NCI-H446 treated with DMSO at 0.1 percent for 48 hours (cell line): ENCODE measurements at places on chromosomes 11 and 22.

- DNase-seq, result no peak
Observed at GRCh38 chr22:37164505-37164887, 14.8 kb upstream of the IL2RB start.

DNA sequence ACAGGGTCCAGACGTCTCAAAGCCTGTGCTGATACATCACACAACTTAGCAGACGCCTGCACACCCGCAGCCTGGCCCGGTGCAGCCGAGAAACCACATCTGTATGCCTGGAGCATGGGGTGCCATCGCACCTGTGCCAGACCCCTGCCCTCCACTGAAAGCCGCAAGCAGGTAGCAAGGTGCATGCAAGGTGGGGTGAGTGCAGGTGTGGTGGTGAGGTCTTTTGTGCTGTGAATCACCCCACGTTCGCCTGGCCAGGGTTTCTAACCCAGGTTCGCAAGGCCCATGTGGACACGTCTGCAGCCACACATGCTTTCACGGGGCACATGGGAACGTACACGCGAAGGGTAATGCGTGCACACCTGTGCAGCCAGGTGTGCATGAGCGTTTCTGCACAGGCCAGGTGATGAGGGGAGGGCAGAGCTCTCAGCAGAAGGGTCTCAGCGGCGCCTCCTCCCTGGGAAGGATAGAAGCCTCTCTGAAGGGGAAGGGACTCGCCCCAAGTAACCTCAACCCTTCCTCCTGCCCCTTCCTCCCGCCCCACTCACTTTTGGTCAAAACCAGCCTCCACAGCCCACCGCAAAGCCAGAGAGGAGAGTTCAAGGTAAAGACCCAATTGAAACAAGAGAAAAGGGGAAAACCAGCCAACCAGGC lies 19.5 kb downstream of the CBX7 start:
- DNase-seq, result no peak

DNA sequence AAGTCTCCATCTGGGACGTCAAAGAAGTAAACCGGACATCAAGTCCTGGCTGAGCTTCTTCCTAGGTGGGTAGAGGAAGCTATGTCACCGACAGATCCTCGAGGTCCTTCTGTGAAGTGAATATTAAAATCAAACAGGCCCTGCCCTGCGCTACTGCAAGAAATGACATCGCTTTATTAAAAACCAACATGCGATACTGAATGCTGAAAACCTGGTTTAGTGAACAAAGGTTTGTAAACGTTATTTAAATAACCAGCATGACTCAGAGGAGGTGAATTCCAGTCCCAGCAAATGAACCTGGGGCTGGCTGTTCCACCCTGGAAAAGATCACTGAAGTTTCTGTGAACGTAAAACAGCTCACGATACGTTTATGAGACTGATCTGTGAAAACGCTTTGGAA lies 645 bp downstream of the RTCB start:
- no peak for DNase-seq

GRCh38 chr11:8330404-8330803 lies 66.7 kb upstream of the LMO1 start:
- DNase-seq, result no peak

DNA sequence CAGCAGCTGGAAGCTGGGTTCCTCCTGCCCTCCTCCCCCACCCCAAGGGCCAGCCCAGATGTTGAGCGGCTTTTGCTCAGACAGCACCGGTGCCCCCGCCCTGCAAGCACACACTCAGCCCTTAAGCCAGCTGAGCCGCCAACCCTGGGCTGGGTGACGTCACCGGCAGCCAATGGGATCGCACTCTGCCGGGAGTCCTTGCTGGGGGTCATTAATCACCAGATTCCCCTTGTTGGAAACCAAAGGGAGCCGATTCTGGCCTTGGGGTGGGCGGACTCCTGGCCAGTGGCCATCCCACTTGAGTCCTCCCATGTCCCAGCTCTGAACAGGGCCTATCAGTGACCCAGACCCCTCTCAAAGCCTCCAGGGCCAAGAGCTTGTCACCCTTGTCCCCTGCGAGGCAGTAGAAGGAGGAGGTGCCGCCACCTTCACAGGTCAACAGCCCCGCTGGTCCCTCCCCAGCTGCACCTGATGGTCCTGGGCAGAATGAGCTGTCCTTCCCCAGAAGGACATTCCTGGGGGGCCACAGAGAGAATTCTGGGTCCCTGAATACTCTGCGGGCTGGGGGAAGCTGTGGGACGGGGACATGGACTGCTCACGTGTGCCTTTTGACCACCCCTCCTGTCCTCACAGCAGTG lies 7.4 kb downstream of the DUSP8 start:
- peak; percentile 21 for DNase-seq

DNA sequence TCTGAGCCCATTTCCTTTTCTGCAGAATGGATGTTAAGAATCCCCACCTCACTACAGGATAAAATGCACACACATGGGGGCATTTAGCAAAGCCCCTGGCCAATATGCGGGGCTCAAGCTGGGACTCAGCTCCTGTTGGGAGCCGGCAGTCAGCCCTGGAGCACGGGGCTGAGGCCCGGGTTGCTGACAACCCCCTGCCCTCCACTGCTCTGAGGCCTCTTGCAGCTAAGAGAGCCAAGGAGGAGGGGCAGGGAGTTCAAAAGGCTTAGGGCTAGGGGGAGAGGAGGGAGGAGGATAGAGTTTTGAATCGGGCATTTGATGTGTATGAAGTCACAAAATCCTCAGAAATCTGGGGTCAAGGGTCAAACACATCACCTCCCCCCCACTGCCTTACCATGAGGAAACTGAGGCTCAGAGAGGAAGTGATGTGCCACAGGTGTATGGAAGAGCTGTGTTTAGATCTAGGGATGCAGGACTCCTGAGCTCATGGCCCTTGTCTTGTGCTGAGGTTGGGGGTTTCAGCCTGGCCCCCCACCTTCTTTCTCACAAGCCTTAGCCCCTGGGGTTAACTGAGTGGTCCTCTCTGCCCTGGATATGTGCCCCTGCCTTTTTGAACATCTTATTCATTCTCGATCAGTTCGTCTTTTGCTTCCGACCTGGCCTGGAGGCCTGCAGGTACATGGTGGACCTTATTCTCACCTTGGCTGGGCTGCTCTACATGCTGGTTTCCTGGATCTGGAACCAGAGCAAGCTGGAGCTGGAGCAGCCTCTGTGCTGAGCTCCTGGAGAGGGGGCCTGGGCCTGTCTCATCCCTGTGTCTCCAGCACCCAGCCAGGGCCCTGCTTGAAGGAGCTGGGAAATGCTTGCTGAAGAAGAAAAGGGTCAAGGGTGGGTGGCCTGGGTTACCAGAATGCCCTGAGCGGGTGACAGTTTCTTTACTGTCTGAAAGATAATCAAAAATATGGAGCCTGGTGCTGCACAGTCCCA lies 80.3 kb downstream of the LRRC32 start:
- DNase-seq, result no peak

DNA sequence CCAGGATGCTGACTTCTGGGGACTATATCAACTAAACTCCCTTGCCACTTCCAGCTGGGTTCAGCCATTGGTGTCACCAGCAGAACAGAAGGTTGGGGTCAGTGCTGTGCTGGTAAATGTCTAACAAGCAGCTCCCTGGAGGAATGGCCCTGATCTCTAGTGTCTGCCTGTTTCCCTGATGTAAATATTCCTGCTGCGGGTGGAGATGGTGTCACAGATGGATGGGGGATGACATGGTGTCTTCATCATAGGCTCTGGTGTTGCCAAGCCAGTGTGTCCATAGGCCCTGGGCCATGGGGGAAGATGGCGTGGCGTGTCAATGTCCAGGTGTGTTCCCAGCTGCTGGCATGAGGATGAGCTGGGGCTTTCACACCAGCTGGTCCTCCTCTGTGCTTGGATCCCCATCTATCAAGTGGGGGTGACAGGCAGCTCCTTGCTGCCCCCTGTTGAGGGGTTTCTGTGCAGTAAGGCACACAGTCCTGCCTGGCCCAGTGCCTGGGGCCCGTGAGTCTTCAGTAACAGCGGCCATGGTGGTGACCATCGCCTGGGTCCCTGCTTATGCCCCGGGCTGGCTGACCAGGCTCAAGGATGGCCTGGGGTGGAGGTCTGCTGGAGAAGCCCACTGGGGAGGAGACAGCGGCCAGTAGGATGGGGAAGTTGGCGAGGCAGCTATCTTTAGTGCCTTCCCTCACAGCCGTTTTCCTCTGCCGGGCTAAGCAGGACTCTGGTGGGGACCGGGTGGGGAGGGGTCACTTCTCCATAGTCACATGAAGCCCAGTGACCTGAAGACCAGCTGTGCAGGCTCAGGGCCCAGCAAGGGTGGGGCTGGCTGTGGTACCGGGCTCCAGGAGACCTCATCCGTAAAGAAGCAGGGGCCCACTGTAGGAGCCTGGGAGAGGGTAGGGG lies 12.7 kb downstream of the RPL3 start:
- DNase-seq, result no peak

GRCh38 chr11:9664276-9665171 lies 647 bp downstream of the SWAP70 start:
- peak; percentile 6 for DNase-seq

GRCh38 chr11:4699697-4700435 lies 2.2 kb upstream of the OR51E2 start:
- no peak for DNase-seq

GRCh38 chr22:23207729-23208393 lies 27.6 kb downstream of the BCR start:
- peak; percentile 27 for DNase-seq

- DNase-seq, result no peak
Observed at GRCh38 chr11:128757886-128758612, 64.2 kb downstream of the FLI1 start.

DNA sequence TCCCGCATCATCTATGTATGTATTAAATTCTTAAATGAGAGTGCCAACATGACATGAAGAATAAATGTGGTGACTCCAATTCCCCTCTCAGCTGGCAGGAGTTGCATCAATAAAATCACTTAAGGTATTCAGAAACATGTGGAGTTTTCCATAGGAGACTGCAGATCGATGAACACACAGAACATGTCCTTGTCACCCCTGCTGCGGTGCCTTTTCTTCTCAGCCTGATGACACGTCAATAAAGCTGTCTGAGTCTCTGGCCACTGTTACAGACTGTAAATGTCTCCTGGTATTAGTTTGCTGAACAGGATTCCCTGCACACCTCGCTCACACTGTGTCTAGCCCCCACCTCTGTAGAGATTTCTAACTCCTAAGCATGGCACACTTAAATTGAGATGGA lies 460.5 kb downstream of the LRRC4C start:
- DNase-seq, result no peak

- no peak for DNase-seq
Observed at GRCh38 chr11:73143126-73143838, 1.2 kb upstream of the FCHSD2 start.

DNA sequence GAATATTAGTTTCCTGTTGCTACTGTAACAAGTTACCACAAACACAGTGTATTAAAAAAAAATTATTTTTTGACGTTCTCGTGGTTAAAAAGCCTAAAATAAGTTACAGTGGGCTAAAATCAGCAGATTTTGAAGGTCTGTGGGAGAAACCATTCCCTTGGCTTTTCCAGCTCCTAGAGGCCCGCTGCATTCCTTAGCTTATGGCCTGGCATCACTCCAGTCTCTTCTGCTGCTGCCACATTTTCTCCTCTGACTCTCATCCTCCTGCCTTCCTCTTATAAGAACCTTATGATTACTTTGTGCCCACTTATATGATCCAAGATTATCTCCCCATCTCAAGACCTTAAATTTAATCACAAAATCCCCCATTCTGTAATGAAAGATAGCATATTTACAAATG lies 392.7 kb downstream of the GUCY1A2 start:
- DNase-seq, result no peak

DNA sequence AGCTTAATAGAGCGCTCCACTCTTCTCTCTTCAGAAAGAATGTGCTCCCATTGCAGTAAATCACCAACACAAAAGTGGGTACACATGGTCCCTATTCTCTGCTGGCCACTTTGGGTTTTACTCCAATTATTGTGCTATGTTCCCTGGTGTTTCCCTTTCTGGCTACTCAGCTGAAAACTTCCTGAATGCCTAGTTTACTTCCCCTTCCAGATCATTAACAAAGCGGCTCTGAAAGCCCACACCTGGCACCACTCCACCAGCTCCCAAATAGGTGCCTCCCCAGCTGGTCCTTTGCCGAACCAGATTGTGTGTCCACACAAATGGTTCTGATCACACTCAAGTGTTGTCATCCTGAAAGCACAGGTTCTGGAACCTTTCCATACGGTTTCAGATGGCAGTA lies 443.7 kb downstream of the NTM start:
- DNase-seq, result no peak

GRCh38 chr11:121773076-121773475 lies 320.3 kb upstream of the SORL1-AS1 start:
- no peak for DNase-seq

GRCh38 chr22:48918585-48919186 lies 909.0 kb downstream of the BRD1 start:
- DNase-seq, result no peak

- no peak for DNase-seq
Observed at GRCh38 chr11:78438298-78438975, 20.8 kb upstream of the GAB2 start.

- DNase-seq, result no peak
Observed at GRCh38 chr11:63847363-63847762, 8.5 kb downstream of the MARK2 start.

GRCh38 chr22:45402466-45402985 lies 10.9 kb downstream of the SMC1B start:
- DNase-seq, result no peak

GRCh38 chr11:19715373-19715772 lies 2.7 kb downstream of the NAV2 start:
- DNase-seq, result no peak
